ENCODE measurements at places on chromosomes 5 and 9. TPM values are rescaled to one million over a fixed set of nuclear protein-coding genes. Genes with fewer than 3 reads are reported as not detected.

Gene SLC4A9
- total RNA-seq = 0.08 TPM

Gene GRAMD2B
- total RNA-seq = 35.8 TPM

GRCh38 chr5:153515301-153515700, 24.8 kb downstream of the GRIA1 start:
- H3K4me1 ChIP-seq = peaks cover 5% of the 10 kb centered on the region
- no peaks in the 10 kb centered on the region for H3K27me3 ChIP-seq
- H3K36me3 ChIP-seq = no peaks in the 10 kb centered on the region
- DNase-seq = no peak
- no peak overlapping the region for H3K4me3 ChIP-seq

GRCh38 chr5:2005101-2006041, 122.6 kb upstream of the IRX4 start:
- no peak for DNase-seq
- peaks cover 9% of the 10 kb centered on the region for H3K4me1 ChIP-seq
- H3K36me3 ChIP-seq = no peaks in the 10 kb centered on the region

DNA sequence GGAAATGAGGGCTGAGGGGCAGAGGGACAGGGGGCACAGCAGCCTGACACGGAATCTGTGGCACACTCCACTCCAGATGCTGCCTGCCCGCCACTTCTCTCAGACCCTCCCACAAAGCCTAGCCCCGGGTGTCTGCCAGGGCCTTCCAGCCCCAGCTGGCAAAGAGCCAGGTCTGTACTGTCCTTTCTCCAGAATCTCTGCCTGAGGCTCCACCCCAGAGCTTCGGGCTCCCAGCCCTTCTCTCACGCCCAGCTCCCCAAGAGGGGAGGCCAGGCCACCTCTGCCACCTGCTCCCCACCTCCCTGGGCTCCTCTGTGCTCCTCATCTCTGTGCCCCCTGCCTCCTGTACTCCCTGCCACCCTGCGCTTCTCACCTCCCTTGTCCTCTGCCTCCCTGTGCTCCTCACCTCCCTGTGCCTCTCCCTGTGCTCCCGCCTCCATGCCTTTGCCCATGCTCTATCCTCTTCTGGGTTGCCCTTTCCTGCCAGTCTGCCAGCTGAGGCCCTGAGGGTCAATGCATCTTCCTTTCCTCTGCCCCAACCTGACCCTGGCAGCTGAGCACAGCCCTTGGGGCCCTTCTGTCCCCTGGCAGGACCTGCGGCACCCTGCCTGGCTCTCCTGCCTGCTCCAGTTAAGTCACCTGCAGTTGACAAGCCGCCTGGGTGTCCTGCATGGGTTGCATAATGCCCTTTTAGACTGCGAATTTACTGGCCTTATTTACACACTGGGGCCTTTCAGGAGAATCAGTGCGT, 36.4 kb downstream of the RASGEF1C start:
- no peak overlapping the region for H3K4me3 ChIP-seq
- H3K4me1 ChIP-seq = no peaks in the 10 kb centered on the region
- H3K27me3 ChIP-seq = no peaks in the 10 kb centered on the region
- H3K36me3 ChIP-seq = no peaks in the 10 kb centered on the region
- H3K27ac ChIP-seq = peak overlapping the region; percentile 43
- DNase-seq = peak; percentile 41
